Dermis microvascular lymphatic vessel endothelial cell (primary cell): ENCODE measurements at places on chromosomes 6 and 20. TPM values are rescaled to one million over a fixed set of nuclear protein-coding genes. Genes with fewer than 3 reads are reported as not detected.

The SUMO4 gene
- 0.26 and 1.0 TPM in 2 replicates for total RNA-seq

The C2 gene
- total RNA-seq: 0.13 TPM in 1 of 2 replicates, not detected in the other

The JPH2 gene
- under 0.01 and 0.13 TPM in 2 replicates for total RNA-seq

The KCNQ2 gene
- total RNA-seq: not detected in 2 replicates

The GGTLC1 gene
- not detected in 2 replicates for total RNA-seq
